HT-29 (cell line): ENCODE measurements at places on chromosomes 7 and 10.

DNA sequence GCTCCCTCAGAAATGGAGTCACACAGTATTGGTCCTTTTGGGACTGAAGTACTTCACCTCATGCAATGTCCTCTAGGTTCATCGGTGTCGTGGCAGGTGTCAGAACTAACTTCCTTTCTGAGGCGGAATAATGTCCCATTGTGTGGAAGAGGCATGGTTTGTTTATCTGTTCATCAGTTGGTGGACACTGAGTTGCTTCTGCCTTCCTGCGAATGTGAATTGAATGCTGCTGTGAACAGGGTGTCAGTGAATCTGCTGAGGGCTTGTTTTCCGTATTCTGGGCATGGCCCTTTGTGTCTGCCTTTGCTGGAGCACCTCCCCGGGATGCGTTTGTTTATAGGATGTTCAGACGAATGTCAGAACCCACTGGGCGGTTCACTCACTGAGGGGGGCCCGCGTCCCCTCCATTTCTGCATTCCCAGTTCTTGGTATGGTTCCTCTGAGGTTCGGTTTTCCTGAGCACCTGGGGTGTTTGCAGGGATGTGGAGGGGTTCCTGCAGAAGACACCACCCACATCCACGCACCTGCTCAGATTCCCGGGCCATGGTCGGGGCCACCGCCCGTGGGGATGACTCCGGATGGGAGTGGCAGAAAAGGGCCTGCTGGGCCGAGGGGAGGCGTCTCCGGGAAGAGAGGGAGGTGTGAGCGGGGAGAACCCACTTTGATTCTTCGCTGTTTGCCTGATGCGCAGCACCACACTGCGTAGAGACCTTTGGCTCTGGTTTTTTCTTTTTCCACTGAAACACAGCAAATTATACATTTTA lies 33.1 kb downstream of the CHST12 start:
- DNase-seq, result no peak

GRCh38 chr10:124730790-124731189 lies 13.4 kb downstream of the FAM53B start:
- DNase-seq, result no peak

DNA sequence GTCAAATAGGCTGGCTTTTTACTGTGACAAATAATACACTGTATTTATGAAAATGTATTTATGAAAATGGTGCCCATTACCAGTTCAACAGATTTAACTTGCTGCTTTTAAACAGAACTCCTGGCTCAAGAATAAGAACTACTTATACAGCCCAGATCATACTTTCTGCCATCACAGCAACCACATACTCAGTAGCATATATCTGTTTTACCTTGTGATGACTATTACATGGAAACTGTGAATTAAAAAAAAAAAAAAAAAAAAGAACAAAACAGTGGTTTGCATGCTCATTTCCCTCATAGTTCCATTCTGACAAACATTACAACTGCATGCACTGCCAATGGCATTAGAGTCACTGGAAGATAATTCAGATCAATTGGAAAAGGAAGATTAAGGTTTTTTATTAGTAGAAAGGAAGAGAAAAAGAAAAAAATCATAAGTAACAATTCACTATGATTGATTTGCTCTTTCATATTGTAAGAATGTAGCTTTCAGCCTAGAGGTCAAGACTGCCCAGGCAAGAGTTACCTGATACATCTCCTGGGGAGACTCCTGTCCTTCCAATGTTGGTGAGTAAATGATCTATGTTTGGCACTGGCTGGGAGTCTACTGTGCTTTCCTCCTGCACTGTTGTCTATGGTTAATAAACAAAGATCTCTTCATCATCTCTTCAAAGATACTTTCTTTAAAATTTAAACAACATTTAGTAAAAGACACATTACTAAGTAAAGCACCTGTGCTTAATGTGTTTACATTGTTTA lies 132.8 kb downstream of the ARHGAP21 start:
- no peak for DNase-seq

- DNase-seq, result peak; percentile 23
Observed at GRCh38 chr10:112689327-112690072, 242.5 kb downstream of the VTI1A start.
